Stimulated activated CD4-positive, alpha-beta T cell treated with anti-CD3 and anti-CD28 coated beads, TNF-alpha, amount 100 ng/mL, for 4 hours (primary cell): ENCODE measurements at places on chromosomes 3 and 15.

GRCh38 chr3:144162042-144162441 is 190.4 kb downstream of the DIPK2A start:
- no peak for DNase-seq

DNA sequence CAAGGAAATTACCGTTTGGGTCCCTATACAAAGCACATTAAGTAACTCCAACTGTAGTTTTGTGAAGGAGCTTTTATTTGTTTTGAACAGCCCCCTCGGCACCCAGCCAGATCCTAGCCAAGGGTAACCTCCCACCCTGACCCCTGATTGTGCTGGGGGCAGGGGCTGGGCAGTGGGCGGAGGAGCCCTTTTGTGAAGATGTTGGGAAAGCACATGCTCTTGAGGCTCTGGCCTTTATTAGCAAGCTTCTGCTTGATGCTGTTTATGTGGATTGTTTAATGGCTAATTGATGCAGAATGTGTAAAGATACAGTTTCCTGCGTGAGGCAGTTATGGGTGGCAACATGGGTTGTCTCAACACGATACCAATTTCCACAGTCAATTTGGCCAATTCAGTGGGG is 136.5 kb downstream of the MAP2K5 start:
- DNase-seq: no peak

DNA sequence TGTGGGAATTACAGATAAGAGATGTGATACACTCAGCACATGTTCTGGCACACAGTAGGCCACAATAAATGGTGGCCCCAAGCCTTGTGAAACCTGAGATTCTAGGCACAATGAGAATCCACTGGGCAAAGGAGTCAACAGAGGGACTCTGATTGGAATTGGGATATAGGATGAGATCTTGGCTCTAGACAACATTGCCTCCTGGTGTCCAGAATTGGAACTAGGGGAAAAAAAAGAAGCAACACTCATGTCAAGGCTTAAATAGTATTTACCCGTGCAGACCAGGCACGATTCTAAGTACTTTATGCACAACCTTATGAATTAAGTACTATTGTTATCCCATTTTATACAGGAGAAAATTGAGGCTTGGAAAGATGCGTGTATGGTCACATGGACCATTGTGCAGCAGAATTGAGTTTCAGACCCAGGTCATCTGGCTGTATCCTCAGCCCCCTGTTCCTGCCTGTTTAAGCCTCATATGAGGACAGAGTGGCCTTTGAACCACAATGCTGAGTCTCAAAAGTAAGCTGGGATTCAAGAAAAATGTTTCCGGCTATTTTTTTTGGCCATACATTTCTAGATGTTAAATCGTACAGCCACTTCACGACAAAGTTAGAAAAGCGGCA is 124.8 kb downstream of the SV2B start:
- DNase-seq: no peak

DNA sequence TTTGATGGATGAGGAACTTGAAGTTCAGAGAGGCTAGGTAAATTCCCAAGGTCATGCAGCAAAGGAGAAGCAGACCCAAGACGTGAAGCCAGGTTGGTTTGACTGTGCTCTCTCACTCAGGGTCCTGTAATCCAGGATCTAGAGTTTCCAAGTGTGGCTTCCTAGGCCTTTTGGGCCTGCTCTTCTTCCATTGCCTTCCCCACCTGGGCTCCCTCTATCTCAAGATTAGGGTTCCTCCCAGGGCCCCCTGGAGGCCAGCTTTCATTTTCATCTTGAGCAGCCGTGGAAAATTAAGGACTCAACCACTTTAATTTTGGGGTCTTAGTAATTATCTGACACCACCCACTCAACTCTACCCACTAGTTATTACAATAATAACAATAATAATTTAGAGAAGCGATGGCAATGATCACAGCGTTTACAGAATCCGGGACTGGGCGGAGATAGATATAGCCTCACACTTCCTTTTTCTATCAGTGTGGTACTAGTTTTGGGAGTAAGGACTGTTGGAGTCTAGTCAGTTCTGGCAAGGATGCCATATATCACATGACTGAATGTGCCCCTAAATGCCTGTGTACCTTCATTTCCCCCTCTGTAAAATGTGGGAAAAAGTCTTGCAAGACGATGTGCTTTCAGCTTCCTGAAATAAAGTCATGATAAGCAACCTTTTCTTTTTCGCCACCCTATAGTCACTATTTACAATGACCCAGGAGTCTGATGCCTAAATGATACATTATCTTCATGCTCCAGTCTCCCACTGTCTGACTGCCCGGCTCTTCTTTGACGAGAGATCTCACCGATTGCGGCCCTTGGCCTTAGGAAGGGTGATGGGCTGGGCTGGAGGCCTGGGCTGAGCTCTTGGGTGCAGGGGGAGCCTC is 30.2 kb upstream of the MAGEF1 start:
- no peak for DNase-seq

GRCh38 chr3:146715170-146715569 is 110.0 kb upstream of the PLSCR5 start:
- no peak for DNase-seq

GRCh38 chr3:99023590-99024192 is 122.2 kb upstream of the DCBLD2 start:
- no peak for DNase-seq

DNA sequence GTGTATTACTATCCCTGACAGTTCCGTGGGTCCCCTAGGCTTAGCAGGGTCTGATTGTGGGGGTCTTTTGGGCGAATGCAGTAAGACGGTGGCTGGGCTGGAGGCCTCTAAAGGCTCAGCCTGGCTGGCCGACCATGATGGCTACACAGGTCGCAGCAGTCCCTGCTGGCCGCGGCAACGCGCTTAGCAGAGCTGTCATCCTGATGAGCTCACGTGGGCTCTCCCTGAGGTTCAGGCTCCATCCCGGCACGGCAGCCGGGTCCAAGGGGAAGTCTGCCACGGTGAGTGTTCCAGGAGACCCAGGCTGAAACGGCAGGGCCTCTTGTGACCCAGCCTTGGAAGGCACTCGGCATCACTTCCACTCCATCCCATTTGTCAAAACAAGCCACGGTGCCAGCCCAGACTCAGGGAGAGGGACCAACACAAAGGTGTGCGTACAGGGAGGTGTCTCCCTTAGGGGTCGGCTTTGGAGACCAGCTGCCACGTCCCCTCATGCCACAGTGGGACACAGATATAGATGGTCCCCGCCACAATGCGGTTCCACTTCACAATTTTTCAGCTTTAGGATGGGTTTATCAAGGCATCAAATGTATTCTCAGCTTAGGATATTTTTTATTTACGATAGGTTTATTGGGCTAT is 101.8 kb downstream of the XXYLT1 start:
- no peak for DNase-seq

DNA sequence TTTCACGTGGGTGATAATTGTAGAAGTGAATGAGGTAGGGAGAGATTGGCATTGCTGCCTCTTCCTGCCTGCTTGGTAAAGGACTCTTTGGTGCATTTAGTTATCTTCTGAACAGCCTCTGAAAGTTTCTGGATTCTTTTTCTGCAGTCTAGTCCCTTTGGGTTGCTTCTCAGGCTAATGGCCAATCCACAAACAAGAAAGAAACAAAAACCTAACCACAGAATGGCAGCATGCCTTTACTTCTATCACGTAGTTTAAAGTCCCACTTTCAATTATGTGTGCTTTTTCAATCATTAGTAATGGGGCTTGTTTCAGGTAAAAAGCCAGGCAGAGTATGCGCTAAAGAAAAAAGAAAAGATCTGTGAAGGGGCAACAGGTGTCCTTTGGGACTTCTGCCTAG is 7.4 kb downstream of the FGF12 start:
- no peak for DNase-seq

- DNase-seq: no peak
Measured at GRCh38 chr3:58581328-58582091, 4.3 kb upstream of the FAM107A start.

GRCh38 chr3:170703121-170703588 is 117.3 kb upstream of the SLC7A14 start:
- DNase-seq: no peak

DNA sequence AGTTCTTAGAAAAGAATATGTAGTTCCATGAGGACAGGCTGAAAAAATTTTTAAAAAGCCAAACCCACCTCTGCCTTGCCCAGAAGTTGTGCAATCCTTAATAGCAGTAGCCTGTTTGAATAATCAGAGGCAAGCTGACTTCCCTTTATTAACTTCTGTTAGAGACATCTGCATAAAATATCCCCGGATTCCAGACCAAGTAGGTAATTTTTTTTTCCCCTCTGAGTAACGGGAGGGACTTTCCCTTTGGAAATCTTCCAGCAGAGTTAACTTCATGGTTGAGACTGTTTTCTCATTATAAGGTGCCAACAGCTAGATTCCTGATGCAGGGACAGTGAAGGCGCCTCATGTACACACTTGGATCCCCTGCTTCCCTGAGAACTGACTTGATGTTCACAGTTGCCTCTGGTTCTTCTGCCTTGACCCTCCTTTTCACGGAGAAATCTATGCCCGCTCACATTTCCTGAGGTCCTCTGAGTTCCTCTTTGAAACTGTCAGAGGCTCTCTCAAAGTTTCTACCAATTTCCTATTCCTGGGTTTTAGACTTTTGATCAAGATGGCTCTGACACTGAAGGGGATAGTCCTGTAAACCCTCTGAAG is 227.6 kb upstream of the BHLHE40 start:
- no peak for DNase-seq

GRCh38 chr3:156038869-156039268 is 81.5 kb upstream of the KCNAB1 start:
- DNase-seq: no peak

DNA sequence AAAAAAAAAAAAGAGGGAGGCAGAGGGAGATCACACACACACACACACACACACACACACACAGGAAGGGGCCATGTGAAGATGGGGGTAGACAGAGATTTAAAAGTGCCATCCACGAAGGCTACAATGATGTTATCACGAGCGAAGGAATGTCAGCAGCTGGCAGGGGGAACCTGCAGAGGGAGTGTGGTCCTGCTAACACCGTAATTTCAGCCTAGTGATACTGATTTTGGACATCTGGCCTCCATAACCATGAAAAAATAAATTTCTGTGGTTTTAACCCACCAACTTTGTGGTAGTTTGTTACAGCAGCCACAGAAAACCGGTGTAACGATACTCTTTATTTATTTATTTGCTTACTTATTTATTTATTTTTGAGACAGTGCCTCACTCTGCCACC is 76.0 kb downstream of the TMCO5A start:
- no peak for DNase-seq

DNA sequence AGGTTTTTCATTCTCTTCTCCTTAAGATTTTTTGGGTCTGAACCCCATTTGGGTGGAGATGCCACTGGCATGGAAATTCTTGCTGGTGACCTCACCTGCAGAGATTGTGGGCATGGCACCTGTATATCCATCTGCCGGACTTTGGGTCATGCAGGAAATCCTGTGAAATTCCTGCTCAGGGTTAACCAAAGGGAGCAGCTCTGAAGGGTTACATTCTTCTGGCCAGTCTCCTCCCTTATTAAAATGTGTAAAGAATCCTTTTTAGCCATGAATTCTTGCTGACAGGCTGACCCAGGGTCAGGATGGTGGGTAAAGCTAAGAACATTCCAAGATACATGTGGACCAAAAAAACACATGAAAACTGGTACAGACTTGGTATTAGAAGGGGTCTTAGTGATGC is 27.4 kb downstream of the ARHGEF26 start:
- DNase-seq: no peak

GRCh38 chr15:78425643-78426042 is 12.4 kb upstream of the IREB2 start:
- DNase-seq: no peak

DNA sequence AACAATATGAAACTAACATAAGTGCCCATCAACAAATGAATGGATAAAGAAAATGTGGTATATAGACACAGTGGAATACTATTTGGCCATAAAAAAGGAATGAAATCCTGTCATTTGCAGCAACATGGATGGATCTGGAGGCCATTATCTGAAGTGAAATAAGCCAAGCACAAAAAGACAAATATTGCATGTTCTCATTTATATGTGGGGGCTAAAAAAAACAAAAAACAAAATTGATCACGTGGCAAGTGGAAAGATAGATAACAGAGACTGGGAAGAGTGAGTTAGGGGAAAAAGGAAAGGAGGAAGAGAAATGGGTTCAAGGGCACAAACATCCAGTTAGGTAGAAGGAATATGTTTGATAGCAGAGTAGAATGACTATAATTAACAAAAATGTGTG is 155.9 kb upstream of the BHLHE40 start:
- DNase-seq: no peak

DNA sequence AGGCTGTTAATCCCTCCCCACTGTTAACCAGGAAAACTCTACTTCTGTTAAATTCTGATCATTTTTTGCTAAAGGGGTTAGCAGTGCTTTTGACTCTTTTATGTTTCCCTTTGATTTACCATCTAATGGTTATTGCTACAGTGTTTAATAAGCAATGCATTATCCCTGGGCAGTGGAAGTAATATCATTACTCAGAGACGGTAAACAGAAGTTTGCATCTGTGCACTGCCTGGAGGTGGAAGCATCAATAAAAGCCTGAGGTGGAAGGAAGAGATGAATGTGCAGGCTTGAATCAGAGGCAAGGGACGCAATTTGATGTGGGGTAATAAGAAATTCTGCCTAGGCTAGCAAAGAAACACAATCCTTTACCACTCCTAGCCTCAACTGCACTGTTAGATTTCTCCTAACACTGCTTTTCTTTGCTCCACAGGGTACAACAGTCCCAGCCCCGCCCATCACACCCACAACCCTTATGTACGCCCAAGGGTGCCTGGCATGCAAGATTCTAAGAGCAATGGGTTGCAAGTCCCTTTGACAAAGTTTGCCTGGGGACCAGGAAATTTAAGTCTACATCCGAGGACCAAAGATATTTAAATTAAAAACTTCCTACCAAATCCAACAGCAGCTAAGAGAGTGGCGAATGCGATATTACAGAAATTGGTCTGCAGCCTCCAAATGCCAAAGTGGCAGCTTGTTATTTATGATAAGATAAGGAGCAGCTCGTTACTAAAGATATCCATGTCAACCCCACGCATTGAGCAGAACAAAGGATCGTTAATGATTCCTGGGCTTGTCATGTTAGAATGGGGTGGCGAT is 261.4 kb downstream of the FHIT start:
- no peak for DNase-seq

DNA sequence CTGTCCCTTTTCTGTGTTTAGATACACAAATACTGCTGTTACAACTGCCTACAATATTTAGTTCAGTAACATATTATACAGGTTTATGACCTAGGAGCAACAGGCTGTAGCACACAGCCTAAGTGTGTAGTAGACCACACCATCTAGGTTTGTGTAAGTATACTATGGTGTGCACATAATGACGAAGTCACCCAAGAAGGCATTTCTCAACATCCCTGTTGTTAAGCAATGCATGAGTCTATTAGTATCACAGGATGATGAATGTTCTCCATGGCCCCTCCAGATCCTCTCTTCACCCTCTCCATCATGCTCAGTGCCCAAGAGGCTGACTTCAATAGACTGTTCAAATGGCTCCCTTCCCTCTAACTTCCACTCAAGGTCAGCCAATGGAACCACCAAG is 14.6 kb upstream of the SEC62 start:
- DNase-seq: no peak

- DNase-seq: no peak
Measured at GRCh38 chr3:52061121-52061910, 4.9 kb upstream of the DUSP7 start.
